NCI-H187 (cell line): ENCODE measurements at places on chromosomes 4 and X.

GRCh38 chr4:165380805-165381204 is 2.0 kb downstream of the CPE start:
- no peak for DNase-seq

DNA sequence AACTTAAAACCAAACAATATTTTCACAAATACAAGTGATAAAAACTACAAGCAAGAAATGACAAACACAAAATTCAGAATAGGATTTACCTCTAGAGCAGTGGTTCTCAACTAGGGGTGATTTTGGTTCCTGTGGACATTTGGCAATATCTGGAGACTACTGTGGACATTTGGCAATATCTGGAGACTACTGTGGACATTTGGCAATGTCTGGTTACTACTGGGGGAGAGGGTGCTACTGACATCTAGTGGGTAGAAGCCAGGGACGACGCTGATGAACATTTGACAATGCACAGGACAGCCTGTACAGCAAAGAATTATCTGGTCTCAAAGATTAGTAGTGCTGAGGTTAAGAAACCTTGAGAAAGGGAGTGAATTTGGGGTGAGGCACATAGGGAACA is 169.8 kb downstream of the CLCN4 start:
- no peak for DNase-seq

DNA sequence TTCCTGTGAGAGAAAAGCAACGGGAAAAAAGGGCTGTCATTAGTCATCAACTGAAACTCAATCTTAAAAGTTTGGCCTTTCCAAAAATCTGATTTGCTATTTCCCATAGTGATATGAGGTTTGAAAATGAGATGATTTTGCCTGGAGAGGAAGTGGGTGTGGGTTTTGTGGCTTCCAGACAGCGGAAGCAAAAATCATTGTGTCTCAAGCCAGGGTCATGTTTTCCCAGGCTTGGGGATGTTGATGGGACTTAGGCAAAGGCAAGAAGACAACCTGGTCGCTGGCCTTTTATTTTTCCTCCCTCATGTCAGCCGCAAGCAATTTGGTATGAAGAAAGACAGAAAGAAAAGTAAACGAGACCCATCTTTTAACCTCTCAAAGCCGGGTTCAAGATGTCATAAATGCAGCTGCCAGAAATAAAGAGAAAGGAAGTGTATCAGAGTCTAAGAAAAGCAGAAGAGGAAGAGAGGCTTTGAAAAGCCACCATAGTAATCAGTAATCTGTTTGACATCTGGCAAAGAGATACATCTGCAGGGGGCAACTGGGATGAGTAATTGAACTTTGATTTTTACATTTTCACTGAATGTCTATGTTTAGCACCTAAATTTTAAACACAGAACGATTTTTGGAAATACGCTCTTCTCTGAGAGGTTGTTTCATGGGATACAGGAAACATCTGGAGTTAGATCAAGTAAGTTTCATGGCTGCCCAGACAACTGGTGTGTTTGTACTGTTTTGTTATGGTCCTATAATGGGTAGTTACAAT is 521.6 kb upstream of the SLIT2 start:
- DNase-seq = no peak

DNA sequence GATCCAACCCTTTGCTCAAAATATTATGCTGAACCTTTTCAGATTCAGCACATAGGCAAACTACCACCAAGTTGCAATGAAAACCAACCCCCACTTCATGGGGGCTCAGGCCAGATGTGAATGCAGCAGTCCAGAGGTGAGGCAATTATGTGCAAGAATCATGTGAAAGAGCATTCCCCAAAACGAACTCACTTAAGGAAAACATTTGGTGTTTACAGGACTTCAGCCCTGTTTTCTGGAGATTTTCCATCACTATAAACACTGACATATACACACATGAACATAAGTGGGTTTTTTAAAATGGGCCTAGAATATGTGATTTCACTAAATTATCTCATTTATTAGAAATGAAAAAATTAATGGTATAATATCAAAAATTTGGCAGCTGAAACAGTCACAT is 31.5 kb downstream of the BMP3 start:
- DNase-seq = no peak

GRCh38 chr4:17324386-17324830 is 187.5 kb downstream of the QDPR start:
- DNase-seq = no peak

- DNase-seq = no peak
Measured at GRCh38 chrX:108304210-108304609, 134.0 kb downstream of the COL4A6 start.

GRCh38 chrX:13855689-13856450 is 39.0 kb upstream of the GPM6B start:
- no peak for DNase-seq

GRCh38 chr4:88674979-88675378 is 22.6 kb downstream of the NAP1L5 start:
- DNase-seq = no peak

DNA sequence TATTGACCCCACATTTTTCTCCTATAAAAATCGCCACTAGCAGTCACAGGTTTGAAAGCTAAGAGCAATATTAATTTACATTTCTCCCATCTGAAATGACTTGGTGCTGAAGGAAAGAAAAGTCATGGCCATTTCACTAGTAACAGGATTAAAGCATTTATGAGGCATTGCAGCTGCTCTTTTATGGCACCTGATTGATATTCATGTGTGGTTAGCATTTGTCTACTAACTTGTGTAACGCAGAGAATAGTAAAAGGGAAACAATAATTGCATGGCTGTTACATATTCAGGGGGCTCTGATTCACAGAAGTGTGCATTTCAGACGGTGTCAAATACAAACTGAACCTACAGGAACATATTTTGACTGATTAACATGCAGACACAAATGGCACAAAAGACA is 5.2 kb downstream of the PCDH19 start:
- DNase-seq = no peak

DNA sequence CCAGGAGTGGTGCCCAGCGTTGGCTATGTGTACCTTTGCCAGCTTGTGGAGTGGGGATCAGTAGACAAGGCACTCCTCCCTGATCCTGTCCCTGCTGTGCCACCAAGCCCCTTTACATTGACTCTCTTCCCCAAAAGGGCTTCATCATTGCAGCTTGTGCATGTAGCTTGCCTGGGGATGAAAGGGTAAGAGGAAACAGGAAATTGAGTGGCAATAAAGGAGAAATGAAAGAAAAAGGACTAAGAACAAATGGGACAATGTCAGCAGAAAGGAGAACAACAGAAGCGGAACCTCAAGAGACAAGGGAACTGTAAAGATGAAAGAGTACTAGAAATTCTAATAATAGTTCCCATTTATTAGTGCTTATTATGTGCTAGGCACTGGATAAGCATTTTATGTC is 8.7 kb upstream of the IL13RA1 start:
- no peak for DNase-seq

DNA sequence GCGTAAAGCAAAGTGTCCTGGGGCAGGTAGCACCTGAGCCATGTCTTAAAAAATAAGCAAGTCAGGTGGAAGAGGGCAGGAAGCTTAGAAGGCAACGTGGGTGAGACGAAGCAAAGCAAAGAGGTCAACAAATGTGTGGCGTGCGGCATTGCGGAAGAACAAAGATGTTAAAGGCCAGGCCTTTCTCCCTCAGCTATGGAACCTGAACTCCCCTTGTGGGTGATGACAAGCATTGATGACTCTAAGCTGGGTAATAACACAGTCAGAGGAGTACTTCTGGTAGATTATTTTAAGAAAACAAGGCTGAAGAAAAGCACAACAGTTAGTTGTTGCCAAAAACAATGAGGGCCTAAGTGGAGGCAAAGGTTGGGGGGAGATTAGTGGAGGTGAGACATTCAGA is 29.0 kb upstream of the SORBS2 start:
- no peak for DNase-seq

GRCh38 chr4:52408032-52408431 is 251.1 kb downstream of the USP46 start:
- DNase-seq = no peak

DNA sequence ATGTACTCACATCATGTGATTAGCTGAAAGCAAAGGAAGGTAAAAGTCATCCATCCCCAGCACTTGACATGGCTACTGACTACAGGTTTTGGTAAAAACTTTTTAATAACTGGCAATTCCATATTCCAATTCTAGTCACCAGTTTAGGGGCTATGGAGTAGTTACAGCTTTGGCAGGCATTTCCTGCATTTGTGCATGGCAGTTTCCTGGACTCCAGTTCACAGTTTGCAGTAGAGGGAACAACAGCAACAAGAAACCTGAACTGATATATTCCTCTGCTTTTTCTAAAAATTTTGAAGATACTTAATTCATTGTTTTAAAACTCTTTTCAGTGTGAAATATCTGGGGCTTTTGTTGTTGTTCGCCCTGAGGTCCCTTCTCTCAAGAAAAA is 184.3 kb downstream of the PPP3CA start:
- no peak for DNase-seq

DNA sequence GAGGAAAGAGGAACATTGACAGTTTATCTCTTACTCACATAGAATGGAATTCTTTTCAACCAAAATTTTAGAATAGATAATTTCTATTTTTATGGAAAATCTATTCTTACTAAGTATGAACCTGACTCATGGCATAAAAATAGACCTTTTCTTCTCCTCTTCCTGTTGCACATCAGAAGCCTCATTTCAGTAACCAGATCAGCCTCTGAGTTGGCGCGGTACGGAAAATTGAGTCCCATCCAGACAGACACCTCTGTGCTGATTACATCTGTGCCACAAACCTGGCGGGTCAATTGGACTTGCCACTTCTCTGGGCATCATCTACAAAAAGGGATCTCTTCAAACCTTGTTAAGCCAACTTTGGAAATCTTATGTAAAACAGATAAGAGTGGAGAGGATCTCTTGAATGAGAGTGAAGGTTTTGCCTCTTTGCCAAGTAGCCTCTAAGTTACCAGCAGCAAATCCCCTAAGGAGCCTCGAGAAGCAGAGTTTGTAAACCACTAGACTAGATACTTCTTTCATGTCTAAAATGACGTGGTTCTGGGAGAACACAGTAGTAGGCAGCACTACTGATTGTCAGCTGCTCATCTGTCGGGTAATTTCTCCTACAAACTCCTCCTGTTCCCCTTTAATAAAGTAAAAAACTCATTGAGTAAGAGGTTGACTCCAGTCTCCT is 37.4 kb downstream of the TENM3 start:
- no peak for DNase-seq

DNA sequence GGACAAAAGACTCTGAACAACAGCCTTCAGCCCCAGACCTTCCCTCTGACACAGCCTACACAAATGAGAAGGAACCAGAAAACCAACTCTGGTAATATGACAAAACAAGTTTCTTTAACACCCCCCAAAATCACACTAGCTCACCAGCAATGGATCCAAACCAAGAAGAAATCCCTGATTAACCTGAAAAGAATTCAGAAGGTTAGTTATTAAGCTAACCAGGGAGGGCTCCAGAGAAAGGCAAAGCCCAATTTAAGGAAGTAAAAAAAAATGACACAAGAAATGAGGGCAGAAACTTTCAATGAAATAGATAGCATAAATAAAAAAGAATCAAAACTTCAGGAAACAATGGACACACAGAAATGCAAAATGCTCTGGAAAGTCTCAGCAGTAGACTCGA is 224.0 kb downstream of the TRIML1 start:
- DNase-seq = no peak

GRCh38 chr4:118180776-118181175 is 146.5 kb downstream of the NDST3 start:
- DNase-seq = no peak
